ENCODE measurements at places on chromosomes 7 and 10.

DNA sequence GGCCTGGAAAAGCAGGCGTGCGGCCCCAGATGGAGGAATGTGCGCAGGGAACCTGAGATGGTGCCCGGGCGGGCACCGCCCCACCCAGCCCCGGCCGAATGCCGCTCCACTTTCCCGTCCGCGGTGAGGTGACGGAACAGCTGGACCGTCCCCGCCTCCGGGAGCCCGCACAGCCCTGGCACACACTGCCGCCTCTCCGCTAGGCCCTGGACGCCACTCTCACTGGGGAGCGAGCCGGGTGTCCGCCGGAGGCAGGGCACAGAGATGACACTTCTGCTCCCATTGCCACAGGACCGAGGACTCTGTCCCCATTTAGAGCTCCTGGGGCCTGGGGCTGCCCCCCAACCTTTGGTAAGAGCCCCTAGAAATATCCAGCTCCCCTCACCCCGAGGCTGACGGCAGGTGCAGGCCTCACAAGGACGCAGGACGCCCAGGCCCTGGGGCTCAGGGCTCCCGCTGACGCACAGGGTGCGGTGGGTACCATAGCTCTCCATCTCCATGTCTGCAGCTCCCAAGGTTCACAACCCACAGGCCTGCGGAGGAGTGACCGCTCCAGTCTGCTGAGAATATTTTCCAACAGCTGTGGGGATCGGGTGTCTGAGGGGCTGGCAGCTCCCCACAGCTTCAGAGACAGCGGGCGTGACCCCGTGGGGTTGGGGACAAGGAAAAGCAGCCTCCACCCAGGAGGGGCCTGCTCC lies 52.2 kb upstream of the PDGFA start:
- no peak for DNase-seq

DNA sequence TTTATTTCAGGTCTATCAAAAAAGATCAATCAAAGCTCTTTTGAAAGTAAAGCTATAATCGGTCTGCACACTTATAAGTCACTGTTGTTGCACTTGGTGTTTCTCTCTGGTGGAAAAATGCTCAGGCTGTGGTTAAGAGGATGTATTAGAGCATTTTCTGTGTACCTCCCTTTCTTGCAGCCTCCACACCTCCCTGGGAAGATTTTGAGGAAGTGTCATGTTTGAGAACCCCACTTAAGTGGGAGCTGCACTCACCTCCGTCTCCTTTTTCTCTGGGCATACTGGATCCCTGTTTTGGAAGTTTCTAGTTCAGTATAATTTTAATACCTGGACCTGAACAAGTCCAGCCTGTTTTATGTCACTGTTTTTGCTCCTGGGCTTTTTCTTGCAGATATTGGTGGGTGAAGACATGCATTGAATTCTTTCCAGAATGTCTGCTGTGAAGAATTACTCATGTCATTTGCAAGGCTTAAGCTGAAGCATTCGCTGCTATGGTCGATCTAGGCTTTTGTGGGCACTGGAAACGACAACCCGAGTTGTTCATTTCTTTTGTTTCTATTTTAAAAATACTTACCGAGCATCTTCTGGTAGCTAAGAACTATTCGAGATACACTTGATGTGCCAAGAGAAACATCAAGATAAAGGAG lies 36.6 kb downstream of the TCF7L2 start:
- DNase-seq, result no peak

DNA sequence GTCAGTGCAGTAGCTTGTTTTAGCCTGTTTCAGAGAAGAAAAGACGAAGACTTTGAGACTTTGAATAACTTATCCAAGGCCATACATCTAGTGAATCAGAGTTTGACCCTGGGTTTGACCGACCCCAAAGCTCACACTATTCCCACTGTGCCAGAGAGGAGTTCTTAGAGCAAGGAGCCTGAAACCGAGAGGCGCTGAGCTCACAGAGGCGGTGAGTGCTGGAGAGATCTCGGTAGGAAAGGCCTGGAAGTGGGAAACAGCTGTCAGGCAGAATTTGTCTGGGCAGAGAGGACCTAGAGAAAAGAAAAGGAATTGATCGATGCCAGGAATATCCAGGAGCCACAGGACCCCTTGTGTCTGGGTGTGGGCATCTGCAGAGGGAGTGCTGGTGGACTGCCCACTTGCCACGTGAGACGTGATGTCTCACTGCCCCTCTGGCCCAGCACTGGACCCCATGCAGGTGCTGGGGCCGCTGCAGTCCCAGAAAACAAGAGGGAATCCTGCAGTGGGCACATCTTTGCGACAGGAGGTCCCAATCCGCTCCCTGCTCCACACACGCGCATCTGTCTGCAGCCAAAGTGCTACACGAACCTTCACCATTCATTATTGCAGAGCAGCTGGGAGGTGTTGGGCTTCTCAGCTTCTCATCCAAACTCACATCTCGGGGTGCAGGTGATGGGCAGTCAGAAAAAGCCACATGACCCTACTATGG lies 6.2 kb downstream of the CALML3 start:
- no peak for DNase-seq

- no peak for DNase-seq
These were observed 38.5 kb downstream of the POR start for GRCh38 chr7:75953431-75953830.

- no peak for DNase-seq
These were observed 299.8 kb downstream of the ARL4A start for GRCh38 chr7:12987238-12987637.

GRCh38 chr7:45594745-45595535 lies 20.8 kb downstream of the ADCY1 start:
- no peak for DNase-seq

DNA sequence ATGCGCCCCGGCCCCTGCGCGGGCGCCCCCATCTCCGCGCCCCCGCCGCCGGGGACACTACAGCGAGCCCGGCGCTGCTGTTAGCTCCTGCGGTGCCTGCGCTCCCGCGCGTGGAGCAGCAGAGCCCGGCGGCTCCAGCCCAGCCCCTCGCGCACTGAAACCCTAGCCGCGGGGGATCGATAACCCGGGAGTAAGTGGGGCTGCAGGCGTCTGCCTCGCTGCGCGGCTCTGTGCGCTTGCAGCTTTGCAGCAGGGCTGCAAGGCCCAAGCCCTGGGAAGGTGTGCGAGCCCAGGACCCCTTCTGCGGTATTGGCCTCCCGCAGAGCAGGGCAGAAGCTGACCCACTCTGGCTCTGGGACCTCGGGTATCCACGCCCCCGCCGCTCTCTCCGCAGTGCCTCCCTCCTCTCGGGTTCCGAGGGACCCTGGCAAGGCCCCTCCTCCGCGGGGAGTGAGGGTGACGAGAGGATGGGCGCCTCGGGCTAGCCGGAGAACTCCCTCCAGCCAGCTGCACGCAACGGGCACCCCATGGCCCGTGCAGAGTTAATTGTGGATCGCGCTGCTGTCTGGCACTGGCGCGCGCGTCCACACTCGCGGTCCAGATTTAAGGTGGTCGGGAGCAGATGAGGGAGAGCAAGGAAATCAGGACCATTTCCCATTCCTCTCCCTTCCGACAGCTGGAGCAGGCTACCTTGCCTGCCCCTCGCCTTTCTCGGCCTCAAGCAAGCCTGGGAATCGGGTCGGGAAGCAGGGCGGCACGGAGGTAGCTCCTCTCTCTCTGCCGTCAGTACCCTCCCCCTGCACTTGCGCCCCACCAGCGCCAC lies 2.1 kb downstream of the SHH start:
- DNase-seq, result no peak

DNA sequence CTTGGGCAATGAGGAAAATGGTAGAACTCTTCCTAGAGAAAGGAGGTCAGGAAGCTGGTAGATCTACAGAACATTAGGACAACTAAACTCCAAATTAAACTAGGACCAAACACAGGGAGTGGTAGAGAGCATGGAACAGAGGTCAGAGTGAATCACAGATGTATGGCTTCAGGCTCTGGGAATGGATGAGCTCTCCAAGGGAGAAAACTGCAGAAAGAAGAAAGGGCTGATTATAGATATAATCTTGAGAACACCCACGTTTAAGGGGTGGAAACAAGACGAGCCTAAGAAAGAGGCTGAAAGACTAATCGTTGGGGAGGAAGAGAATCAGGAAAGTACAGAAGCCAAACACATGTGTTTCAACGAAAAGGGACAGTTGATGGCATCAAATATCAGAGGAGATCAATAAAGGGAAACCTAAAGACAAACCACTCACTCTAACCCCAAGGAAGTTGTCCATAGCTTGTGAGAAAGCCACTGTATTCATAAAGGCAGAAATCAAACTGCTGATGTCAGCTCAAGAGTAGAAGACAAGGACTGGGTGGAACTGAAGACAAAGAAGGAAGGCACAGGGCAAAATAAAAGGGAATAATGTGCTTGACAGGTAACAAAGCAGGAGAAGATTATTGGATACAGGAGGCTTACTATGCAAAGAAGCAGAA lies 41.4 kb downstream of the NUDCD3 start:
- DNase-seq, result no peak

GRCh38 chr7:121957626-121958025 lies 84.7 kb downstream of the PTPRZ1 start:
- DNase-seq, result no peak

DNA sequence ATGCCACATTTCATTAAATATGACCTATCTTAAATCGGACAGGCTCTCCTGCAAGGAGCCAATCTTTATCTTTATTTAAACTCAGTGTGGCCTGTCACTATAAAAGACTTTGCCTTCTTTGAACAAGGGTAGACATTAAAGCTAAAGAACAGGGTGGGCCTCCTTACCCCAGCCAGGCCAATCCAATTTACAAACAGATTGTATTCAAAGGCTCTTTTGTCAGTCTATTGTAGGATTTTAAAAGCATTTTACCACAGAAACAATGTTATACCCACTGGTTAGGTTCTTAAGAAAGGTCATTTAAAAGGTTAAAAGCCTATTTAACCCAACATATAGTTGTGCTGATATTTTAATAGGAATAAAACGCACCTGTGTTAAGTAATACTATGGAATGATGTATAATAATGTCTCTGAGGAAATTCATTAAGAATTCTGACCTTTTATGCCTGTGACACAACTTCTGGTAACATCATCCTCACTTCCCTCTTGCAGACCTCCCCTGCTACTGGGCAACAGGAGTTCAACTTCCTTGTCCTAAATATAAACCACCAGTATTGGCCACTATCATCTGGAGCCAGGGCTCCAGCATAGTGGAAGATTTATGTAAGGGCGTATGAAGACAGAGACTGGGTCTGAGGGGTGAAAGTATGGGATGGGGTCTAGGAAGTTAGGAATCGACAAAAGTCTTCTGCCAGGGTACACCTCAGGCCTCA lies 32.5 kb downstream of the MTERF1 start:
- DNase-seq, result no peak

DNA sequence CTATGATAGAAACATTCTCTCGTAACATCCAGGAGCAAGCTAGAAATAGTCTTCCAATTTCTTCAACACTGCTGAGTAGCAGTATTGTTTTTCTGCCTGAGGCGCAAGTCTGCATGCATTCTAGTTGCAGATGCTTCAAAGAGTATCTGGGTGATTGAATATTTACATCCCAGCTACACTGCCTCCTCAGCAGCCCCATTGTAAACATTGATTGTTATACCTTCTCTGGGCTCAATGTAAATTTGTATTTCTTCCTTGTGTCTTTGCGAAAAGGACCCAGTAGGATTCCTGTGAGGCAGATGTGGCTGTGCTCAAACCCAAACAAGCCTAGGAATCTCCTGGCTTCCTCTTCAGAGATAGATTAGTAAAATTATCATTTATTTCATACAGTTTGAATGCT lies 320.7 kb downstream of the CDC14C start:
- no peak for DNase-seq

DNA sequence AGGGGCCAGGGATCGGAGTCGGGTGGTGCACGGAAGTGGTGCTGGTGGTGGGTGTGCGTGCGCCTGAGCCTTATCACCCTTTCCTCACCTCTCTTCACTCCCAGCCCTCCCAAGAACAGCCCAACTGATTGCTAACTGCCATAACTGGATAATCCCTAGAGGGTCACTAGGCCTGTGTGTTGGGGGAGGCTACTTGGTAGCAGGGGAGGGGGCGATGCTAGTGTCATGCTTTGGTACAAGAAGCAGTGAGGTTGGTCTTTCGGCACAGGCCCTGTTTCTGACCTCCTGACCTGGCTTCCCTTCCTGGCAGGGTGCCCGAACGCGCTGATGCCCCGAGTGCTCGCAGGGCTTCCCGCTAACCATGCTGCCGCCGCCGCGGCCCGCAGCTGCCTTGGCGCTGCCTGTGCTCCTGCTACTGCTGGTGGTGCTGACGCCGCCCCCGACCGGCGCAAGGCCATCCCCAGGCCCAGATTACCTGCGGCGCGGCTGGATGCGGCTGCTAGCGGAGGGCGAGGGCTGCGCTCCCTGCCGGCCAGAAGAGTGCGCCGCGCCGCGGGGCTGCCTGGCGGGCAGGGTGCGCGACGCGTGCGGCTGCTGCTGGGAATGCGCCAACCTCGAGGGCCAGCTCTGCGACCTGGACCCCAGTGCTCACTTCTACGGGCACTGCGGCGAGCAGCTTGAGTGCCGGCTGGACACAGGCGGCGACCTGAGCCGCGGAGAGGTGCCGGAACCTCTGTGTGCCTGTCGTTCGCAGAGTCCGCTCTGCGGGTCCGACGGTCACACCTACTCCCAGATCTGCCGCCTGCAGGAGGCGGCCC lies 652 bp downstream of the KAZALD1 start:
- DNase-seq, result no peak

DNA sequence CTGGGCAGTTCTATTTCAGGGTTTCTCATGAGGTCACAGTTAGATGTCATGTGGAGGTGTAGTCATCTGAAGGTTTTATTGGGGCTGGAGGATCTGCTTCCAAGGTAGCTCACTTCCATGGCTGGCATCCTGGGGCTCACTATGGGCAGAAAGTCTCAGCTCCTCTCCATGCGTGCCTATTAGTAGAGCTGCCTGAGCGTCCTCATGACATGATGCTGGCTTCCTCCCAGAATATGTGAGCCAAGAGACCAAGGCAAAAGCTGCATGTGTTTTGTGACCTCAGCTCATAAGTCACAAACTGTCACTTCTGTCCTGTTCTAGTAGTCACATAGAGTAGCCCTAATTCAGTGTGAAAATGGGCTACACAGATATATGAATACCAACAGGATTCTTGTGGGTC lies 524.4 kb downstream of the SUGCT start:
- DNase-seq, result no peak

- no peak for DNase-seq
These were observed 174.2 kb downstream of the PLXNA4 start for GRCh38 chr7:132402096-132402495.

GRCh38 chr10:132205650-132206376 lies 19.1 kb downstream of the DPYSL4 start:
- DNase-seq, result no peak

DNA sequence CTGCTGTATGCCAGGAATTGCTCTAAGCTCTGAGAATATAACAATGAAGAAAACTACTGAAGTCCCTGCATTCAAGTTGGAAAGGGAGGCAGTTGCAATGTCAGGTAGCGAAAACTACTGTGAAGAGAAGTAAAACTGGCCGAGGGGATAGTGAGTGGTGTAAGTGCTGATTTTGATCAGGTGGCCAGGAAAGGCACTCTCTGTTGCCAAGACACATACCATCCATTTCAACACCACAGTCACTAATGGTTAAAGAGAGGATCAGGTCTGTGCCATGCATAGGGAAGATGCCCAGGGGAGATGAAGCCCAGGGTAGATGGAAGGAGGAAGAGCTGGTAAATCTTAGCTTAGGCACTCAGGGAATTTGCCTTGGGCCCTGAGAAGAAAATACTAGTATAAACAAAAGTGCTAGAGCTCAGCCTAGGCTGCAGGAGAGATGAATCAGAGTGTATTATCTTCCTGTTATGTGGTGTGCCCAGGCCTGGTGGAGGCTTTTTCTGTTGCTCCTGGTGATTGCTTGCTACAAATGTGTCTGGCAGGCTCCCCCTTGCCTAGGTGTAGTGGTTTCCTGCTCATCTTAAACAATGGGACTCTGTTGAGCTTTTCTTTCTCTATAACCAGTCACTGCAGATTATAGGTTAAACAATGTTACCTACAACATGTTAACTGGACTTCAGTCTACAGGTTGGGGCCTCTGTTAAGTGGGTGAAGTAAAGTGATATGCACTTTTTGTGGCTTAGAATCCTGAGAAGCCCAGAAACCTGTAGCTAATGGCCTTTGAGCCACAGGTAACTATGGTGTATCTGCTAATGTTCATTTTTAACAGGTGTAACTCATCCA lies 125.5 kb downstream of the LRRC4 start:
- DNase-seq, result no peak

All from activated naive CD4-positive, alpha-beta T cell (primary cell).